ENCODE measurements at places on chromosomes 2 and 18. TPM values are rescaled to one million over a fixed set of nuclear protein-coding genes. Genes with fewer than 3 reads are reported as not detected.

The CRYGC gene
- not detected for polyA plus RNA-seq

The INHBB gene
- polyA plus RNA-seq = 2.4 TPM

The FSHR gene
- 0.11 TPM for polyA plus RNA-seq

The ACTG2 gene
- polyA plus RNA-seq = 33.6 TPM

The MDH1B gene
- 0.43 TPM for polyA plus RNA-seq

The DOK6 gene
- polyA plus RNA-seq = 3.9 TPM

The EXOC6B gene
- polyA plus RNA-seq = 17.5 TPM

The TXNL1 gene
- polyA plus RNA-seq = 83.2 TPM

The CPLX4 gene
- not detected for polyA plus RNA-seq

The ZNF2 gene
- 1.8 TPM for polyA plus RNA-seq

The SERPINB13 gene
- polyA plus RNA-seq = not detected

The PROKR1 gene
- 0.02 TPM for polyA plus RNA-seq

The UCN gene
- polyA plus RNA-seq = 0.72 TPM

The CFAP210 gene
- polyA plus RNA-seq = 0.14 TPM

The TACR1 gene
- polyA plus RNA-seq = 0.07 TPM

The GEN1 gene
- polyA plus RNA-seq = 1.5 TPM
